CD4-positive, alpha-beta T cell treated with Interleukin-21 for 1 hour (primary cell): ENCODE measurements at places on chromosomes 2 and 18.

DNA sequence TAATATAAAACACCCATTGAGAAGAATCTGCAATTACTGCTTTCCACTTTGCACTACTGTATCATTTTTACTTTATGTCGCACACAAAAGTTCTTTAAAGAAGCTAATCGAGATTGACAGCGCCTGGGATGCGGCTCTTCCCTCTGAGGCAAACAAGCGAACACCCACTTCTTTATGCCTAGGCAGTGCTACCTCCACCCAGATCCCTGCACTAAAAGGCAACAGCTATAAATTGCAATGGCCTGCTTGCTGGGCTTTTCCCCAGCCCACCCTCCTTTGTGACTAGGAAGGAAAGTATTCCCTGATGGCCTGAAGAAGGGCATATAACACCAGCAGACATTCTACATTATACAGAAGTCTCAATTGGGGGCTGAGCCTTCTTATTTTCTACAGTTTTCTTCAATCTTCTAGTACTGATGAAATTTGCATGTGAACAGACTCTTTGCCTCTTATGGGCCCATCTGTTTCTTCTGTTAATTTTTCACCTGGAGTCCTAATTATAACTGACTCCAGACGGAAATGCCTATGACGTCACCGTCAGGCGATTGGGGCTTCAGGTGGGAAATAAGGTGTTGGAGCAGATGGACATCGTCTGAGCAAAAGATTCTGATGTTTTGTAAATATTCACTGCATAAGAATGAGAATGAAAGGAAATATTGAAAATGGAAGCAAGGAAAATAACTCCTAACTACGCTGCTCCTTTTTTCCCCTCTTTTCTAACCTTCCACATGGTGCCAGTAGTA lies 138.9 kb upstream of the DCC start:
- DNase-seq = no peak

DNA sequence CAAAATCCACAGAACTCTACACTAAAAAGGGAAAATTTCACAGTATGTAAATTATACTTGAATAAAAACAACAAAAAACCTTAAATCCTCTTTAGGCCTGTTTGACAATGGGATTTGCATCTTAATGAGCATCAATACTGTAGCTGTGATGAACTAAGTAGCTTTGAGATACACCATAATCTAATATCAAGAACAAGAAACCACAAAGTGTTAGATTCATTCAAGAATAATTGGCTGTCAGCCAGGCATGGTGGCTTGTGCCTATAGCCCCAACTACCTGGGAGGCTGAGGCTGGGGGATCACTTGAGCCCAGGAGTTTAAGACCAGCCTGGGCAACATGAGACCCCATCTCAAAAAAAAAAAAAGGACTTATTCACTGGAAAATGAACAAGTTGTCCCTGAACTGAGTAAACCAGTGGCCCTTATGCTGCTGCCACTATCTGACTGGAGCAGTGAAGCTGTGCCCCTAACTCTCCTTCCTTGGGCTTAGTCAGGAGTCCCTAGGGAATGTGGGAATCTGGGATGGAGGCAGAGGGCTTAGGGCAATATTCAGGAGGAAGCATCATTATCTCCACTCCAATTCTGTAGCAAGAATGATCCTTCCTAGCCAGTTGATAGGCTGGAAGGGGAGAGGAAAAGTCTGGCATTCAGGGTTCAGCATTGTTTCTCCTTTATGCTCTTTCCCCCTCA lies 88.5 kb downstream of the PRKCE start:
- no peak for DNase-seq

GRCh38 chr2:217903859-217904613 lies 98.8 kb downstream of the TNS1 start:
- DNase-seq = no peak

DNA sequence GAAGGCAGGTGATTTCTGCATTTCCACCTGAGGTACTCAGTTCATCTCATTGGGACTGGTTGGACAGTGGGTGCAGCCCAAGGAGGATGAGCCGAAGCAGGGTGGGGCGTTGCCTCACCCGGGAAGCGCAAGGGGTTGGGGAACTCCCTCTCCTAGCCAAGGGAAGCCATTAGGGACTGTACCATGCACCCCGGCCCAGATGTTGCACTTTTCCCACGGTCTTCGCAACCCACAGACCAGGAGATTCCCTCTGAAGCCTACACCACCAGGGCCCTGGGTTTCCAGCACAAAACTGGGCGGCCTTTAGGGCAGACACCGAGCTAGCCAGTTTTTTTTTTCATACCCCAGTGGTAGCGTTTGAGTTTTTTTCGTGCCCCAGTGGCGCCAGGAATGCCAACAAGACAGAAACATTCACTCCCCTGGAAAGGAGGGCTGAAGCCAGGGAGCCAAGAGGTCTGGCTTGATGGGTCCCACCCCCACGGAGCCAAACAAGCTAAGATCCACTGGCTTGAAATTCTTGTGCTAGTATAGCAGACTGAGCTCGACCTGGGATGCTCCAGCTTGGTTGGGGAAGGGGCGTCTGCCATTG lies 75.9 kb upstream of the RANBP2 start:
- DNase-seq = no peak

DNA sequence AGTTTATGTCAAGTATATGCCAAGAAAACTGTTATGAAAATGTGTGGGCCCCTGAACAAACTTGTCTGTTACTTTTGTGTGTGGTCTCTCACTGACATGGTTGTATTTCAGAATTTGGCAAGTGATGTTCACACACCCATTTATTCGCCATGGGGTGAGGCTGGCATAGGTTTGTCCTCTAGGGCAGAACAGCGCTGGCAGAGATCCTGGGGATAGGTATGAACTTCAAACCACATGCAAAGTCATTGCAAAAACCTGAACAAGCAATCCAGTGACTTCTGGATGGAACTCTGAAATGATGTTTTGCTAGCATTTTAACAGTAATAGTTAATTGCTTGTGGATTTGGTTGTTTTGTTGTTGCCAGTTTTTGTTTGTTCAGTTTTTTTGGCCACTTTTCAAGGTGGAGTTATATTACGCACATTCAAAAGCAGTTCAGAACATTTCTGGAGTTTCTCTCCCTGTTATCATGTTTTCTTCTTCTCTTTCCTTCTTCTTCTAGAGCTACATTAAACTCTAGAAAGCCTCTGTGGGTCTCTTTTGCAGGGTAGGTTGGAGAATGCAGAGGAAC lies 78.5 kb downstream of the MDH1 start:
- no peak for DNase-seq

DNA sequence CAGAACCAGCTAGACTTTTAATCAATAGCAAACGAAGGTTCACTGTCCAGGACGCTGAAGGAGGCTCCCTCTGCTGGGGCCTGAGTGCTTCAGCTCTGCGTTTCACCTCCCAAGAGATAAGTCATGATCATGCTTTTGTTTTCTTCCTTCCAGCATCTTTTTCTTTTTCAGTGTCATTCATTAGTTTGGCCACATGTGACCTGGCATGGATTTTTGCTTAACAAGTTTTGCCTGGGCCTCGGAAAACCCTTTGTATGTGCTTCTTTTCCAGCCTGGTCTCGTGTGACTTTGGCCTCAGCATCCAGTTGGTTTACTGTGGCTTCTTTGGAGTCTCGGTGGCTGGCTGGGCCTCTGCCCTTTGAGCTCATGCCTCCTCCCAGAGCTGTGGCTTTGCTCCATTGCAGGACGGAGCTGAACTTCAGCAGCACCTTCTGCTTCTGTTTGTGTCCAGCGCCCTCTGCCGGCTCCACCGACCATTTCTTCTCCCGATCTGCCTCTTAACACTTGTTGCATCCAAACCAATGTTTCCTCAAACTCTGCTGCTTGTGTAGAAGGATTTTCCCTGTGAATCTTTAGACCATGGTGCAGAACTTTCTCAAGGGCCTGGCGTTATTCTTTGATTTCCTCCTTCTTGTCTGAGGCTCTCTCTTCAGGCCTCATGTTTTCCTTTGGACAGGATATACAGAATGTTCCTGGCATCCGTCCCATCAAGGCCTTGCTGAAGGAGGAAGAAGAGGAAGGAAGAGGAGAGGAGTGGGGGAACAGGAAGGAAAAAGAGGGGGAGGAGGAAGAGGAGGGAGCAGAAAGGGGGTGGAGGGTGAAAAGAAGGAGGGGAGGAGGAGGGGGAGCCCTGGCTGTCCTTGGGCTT lies 23.6 kb upstream of the HES6 start:
- peak; percentile 75 for DNase-seq

GRCh38 chr2:11330457-11331142 lies 13.8 kb downstream of the ROCK2 start:
- DNase-seq = no peak

GRCh38 chr2:47741637-47742036 lies 41.3 kb upstream of the MSH6 start:
- no peak for DNase-seq

DNA sequence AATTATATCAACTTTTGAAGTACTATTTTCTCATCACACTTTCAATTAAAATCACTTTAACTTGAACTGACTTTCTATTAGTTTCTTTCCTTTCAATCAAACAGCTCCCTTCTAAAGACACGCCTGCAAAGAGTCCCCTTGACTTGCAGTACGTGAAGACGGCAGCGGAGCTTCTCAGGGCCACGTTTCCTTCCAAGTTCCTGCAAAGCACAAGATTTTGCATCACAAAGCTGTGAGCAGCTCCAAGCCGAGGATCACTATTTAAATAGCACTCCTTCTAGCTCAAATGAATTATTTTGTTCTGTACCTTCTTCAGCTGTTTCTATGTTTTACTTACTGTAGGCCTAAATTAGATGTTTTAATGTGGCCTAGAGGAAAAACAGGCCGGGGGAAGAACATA lies 30.8 kb downstream of the SH3YL1 start:
- no peak for DNase-seq

DNA sequence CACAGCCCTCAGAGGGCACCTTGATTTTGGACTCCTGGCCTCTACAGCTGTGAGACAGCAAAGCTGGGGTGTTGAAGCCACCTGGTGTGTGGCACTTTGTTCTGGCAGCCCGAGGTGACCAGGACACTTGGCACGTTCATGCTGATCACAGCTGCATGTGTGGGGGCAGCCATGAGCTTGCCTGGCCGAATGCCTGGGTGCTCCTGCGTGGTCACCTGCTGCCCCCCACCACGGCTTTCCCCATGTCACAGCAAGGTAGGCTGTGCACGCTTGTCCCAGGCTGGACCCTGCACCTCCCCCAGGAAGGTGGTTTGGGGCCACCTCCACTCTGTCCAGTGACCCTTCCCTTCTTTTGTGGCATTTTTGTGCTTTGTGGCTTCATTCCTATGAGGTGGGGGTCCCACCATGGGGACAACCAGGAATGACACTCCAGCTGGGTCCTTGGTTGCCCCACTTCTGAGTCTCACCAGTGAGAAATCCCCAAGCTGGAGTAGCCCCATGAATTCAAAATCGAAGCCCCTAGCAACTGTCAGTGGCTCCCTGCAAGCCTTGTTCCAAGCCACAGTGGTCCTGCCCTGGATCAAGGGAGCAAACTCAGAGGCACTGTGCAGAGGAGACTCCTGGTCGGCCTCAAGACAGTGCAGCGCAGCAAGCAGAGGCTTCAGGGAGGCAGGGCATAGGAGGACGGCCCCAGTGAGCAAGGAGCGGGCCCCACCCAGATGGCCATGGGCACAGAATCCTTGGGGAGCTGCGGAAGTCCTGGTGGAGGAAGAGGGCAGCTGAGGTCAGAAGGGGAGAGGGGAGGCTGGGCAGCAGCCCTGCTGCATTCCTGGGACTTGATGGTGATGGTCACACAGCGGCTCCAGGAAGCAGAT lies 121.4 kb upstream of the HS6ST1 start:
- DNase-seq = no peak

DNA sequence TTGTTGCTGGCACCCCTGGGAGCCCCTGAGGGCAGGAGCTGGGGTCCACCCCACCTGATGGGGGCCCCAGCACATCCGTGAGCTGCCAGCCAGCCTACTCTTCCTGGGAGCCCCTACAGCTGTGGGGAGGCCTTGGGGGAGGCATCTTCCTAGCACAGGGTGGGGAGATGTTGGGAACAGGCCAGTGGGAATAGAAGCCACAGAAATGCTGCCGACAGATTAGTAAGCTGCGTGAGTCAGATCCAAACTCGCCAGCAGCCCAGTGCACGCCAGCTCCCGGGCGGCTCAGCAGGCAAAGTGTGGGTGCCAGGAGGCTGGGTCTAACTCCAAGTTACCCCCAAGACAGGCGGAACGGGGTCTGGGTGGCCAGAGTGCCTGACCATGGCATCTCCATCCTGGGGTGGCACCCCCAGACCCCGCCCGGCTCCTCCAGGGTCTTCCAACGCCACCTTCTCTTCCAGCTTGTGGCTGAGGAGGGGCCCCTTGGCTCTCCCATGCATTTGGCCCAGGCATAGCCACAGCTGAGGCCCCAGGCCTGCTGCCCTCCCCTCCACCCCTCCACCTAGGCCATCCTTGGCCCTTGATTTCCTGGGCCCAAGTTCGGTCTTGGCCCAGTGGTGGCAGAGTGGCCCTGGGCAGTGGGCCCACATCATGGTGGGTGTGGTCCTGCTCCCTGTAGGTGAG lies 15.3 kb downstream of the CROCC2 start:
- no peak for DNase-seq

GRCh38 chr2:101300836-101301235 lies 7.7 kb downstream of the RNF149 start:
- no peak for DNase-seq

GRCh38 chr2:26429779-26430578 lies 28.3 kb downstream of the DRC1 start:
- DNase-seq = no peak

DNA sequence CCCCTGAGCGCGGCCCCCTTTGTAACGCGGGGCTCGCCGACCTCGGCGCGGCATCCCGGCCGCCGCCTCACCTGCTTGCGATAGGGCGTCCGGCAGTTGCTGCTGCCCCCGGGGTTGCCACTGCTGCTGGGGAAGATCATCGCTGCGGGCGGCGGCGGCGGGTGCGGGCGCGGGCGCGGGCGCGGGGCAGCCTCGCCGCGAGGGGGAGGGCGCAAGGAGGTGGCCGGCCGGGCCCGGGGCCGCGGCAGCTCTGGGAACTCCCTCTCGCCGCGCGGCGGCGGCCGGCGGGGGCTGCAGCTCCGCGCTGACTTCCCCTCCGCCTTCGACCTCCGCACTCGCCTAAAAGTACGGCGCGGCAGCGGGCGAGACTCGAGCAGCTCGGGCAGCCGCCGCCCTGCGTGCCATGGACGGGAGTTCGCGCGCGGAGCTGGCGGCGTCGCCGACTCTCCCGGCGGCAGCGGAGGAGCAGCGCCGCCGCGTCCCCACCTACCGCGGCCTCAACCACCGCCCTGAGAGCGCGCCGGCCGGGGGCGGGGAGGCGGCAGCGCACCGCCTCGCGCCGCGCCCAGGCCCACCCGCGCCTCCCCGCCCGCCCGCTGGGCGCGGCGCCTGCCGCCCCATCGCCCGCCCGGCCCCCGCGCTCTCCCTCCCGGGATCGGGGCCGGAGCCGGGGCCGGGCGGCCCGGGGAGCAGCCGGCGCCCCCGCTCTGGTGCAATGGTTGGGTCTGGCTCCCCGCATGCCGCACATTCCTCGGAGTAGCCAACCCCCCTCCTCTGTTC lies 86.0 kb downstream of the RBMS1 start:
- DNase-seq = peak; percentile 72

- DNase-seq = peak; percentile 4
Measured at GRCh38 chr18:27599202-27599829, 414.2 kb upstream of the CHST9 start.

- no peak for DNase-seq
Measured at GRCh38 chr2:98025481-98026037, 29.8 kb upstream of the TMEM131 start.
